Activated CD4-positive, alpha-beta T cell treated with anti-CD3 and anti-CD28 coated beads, Interleukin-2, amount 10 ng/mL, durations not matched to agents 7 days and 5 days (primary cell): ENCODE measurements at places on chromosomes 6 and 20. TPM values are rescaled to one million over a fixed set of nuclear protein-coding genes. Genes with fewer than 3 reads are reported as not detected.

Gene EYS
- total RNA-seq, result not detected

Gene SNRPB
- 247 TPM for total RNA-seq

Gene ZNF165
- 0.54 TPM for total RNA-seq

Gene RAB44
- 0.15 TPM for total RNA-seq

Gene ARMH2
- 1.8 TPM for total RNA-seq

Gene SLC26A8
- total RNA-seq, result not detected

Gene SLC35D3
- total RNA-seq, result not detected

Gene TCP1
- 192 TPM for total RNA-seq

Gene RNF182
- total RNA-seq, result not detected

Gene MYLK2
- 0.52 TPM for total RNA-seq

Gene CPNE5
- total RNA-seq, result 0.47 TPM

Gene EMILIN3
- not detected for total RNA-seq

Gene SOD2
- total RNA-seq, result 64.0 TPM

DNA sequence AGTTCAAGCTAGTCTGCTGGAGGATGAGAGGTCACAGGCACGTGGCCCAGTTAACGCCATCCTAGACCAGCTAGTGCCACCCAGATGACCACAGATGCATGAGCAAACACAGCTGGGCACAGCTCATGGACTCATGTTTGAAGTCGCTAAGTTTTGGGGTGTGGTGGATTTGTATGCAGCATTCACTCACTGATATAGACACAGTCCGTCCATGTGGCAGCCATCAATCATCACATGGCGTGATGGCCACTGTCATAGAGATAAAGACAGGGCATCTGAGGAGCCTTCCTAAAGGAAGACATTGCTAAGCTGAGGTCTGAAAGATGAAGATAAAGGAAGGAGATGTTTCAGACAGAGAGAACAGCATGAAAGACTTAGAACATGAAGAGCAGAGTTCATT, 154.4 kb upstream of the JAG1 start:
- no peak for DNase-seq

- DNase-seq, result no peak
Observed at GRCh38 chr20:5135363-5136012, 8.7 kb downstream of the CDS2 start.

DNA sequence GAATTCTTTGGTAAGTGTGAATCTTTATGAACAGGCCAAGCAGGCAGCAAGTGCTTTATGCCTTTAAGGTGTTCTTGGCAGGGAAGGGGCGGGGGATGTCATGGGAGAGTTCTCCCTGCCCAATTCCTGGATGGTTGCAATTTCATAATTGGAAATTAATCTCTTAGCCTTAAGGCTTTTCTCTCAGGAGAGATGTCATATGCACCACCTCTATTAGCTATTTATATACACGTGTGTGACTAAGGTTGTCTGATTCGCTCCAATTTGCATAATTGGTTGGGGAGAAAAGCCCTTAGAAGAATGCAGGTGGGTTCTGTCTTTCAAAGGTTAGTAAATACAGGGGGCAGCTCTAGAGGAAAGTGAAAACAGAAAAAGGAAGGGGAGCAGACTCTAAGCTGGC, 5.2 kb upstream of the ENPP5 start:
- no peak for DNase-seq

GRCh38 chr6:163291622-163292021, 122.9 kb upstream of the QKI start:
- no peak for DNase-seq

GRCh38 chr6:62904687-62905086, 306.6 kb upstream of the FKBP1C start:
- DNase-seq, result no peak

GRCh38 chr6:5785249-5785648, 221.5 kb downstream of the NRN1 start:
- DNase-seq, result no peak

DNA sequence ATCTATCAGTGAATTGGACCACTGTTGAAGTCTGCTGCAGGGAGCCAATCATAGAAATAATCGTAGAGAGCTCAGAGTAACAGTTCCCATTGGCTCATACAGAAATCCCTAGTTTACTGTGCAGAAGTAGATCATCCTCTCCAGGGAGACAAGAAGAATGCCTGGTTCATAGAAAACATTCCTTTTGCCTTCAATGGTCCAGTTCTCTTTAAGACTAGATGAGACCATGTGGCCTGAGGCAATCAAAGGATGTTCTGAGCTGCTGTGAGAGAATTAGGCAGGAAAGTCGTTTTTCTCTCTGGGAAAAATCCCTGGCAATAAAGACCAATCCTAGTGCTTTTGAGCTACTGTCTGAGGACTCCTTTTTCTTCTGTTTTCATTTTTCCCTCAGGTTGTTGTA, 208.4 kb downstream of the CENPW start:
- DNase-seq, result no peak

DNA sequence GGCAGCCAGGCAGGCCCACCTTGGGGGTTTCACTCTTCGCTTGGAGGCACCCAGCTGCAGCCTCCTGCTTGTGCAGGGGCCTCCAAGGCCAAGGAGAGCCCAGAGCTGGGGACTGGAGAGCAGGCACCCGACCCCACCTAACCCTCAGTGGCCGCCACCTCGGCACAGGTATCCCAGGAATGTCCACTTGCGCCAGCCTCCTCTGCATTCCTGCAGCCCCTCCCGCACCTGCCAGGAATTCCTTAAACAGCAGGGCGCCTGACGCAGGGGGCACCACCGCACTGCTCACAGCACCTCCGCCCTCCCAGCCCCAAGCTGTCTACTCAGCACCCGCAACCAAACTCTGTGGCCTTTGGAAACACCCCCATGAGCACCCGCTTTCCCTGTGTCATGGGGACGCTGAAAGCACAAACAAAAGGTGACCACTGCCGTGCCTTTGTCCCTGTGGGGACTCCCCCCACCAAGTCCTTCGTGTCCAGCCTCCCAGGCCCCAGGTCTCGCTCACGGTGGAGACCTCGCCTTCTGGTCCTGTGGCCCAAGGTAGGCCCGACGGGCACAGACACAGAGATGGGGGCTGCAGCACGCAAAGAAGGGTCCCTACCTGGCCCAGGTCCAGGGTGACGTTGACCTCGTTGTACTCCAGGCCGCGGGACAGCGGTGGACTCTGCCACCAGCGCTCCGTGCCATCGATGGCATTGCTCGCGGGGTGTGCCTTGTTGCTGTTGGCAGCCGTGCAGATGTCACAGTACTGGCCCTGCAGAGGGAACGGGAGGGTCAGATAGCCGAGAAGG, 5.1 kb downstream of the LAMA5 start:
- no peak for DNase-seq

- DNase-seq, result no peak
Observed at GRCh38 chr20:2703716-2704475, 11.3 kb downstream of the EBF4 start.

GRCh38 chr6:40417031-40417430, 170.1 kb downstream of the LRFN2 start:
- no peak for DNase-seq

GRCh38 chr6:155154158-155154830, 109.5 kb upstream of the CLDN20 start:
- DNase-seq, result peak; percentile 37

- DNase-seq, result no peak
Observed at GRCh38 chr20:35146299-35146919, 727 bp downstream of the EDEM2 start.

- no peak for DNase-seq
Observed at GRCh38 chr6:71334768-71335167, 46.2 kb downstream of the OGFRL1 start.

- no peak for DNase-seq
Observed at GRCh38 chr20:32116079-32116521, 6.6 kb downstream of the TM9SF4 start.

DNA sequence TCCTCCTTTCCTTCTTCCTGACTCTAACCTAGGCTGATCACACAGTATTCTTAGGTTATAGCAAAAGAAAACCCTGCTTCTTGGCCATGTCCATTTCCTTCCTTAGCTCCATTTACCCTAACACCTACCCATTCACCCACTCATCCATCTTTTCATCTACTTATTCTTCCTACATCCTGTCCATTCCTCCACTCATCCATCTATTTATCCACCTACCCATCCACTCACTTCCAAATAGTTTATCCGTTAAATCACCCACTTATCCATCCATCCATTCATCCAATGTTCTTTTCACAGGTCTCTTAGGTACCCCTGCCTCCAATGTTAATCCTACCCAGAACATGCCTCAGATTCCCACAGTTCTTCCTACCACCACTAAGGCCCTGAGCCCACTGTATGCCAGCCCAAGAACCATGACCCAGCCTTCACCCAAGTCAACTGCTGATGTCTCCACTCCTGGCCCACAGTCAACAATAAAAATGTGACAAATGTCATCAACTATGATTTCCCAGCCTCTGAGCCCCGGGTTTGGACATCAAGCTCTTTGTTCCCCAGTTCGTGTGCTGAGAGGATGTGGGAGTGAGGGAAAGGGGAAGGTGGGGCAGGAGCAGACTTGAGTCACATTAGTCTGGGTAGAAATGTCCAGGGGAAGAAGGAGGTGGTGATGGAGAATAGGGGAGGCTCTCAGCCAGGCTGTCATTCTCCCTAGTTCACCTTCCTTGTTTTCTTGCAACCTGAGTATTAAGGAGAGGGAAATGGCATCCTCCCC, 24.4 kb downstream of the TREML4 start:
- DNase-seq, result no peak

GRCh38 chr20:24735263-24735662, 213.8 kb upstream of the CST7 start:
- no peak for DNase-seq

GRCh38 chr6:138211048-138211581, 7.2 kb downstream of the PBOV1 start:
- no peak for DNase-seq

DNA sequence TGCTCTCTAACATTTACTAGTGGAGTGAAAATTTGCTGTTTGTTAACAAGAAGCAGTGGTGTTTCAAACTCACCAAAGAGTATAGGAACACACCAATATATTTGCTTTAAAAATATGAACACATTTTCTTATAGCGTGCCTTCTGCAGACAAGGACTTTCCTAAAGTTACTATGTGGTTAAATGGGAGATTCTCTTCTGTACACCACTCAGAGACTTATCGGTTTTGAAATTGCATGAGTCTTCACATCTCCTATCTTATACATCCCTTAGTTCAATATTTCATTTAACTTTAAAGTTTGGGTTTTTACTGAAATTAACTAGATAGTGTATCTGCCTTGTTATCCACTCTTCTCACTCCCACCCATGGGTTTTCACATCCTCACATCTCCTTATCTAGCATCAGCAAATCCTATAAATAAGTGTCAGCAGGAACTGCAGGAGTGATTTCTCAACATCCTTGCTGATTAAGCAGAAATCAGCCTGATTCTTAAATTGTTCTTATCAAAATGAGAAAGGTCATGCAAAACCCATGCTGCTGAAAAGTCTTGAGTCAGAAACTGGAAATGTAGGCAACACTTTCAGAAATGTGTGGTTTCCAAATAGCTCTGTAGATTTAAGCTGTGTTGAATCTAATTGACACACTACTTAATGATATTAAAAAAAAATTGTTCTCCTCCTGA, 1075.6 kb upstream of the GJE1 start:
- no peak for DNase-seq

GRCh38 chr20:6061544-6061943, 7.7 kb upstream of the LRRN4 start:
- DNase-seq, result no peak

DNA sequence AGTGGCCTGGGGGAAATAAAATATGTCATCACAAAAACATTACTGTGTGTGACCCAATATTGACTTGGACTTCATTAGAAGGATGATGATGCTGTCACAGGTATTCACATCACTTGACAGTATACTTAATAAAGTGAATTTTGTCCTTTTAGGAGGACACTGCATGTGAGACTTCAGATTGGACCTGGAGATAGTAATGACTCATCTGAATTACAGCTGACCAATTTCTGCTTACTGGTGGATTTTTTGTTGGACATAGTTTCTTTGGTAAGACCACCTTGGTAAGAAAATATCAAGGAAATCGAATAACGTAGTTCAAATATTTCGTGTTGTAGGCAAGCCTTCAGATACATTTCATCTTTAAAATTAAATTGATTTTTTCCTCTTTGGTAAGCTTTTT, 57.1 kb downstream of the DOP1A start:
- DNase-seq, result no peak

GRCh38 chr6:158687506-158687905, 37.7 kb downstream of the SYTL3 start:
- no peak for DNase-seq

- no peak for DNase-seq
Observed at GRCh38 chr20:16552015-16552414, 21.2 kb downstream of the KIF16B start.

DNA sequence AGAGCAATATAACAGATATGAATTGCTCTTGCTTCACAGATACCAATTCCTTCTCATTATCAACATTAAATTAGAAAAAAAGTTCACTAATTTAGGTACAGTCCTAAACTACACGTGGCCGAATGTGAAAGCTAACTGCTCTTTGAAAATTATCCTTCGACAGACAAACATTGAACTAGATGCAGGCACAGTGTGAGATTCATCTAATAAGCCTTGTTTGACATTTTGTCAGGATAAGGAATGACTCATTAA, 1.1 kb downstream of the FAM184A start:
- no peak for DNase-seq

DNA sequence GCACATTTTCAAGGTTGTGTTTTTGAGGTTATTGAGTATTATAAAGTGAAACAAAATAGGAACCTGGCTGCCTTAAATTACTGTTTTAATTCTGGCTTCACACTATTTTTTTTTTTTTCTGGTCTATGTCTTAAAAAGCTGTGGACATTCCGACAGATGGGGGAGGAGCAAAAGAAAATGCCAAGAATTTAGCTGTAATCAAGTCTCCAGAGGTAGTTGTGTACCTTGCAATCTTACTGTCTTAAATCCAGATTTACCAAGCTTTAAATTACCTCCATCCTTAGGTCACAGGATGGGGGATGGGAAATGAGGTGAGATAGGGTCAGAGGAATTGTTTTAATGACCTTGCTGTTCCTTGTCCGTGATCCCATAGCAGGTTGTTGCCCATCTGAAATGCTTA, 182.8 kb downstream of the UTRN start:
- DNase-seq, result no peak

GRCh38 chr6:116373300-116373699, 2.6 kb downstream of the DSE start:
- DNase-seq, result no peak
